ENCODE measurements at places on chromosomes 5 and 9.

DNA sequence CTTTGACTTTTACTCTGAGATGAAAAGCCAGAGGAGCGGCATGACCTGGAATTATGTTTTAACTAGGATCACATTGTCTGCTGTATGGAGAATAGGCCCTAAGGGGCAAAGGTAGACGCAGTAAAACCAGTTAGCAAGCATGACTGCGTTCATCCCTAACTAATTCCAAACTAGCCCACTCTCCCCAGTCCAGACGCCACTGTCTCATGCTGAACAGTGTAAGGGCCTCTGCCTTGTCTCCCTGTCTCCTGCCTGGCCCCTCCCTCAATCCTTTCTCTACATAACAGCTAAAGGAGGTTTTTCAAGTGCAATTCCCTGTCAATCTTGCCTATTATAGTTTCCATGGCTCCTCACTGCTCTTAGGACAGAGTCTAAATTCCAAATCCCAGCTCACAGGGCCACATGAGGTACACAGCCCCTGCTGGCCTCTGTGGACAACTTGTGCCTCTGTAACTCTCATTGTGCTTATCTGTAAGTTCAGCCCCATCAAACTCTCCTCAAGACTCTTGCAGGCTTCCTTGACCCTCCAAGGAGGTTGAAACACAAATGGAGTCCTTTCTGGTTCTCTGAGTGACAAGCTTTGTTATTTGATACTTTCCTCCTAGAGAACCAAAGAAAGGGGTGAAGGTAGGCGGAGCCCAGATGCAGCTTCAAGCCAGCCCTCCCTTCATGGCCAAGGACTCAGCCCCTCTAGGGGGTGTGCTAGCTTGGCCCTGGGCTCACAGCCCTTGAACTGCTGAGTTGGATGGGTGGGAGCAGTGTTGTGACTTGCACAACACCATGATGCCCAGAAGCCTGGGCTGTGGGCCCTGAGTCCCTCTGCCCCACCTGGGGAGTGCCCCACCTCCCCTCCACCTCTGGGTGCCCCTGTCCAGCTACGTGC is 16.0 kb upstream of the SLC22A4 start:
- DNase-seq: no peak

DNA sequence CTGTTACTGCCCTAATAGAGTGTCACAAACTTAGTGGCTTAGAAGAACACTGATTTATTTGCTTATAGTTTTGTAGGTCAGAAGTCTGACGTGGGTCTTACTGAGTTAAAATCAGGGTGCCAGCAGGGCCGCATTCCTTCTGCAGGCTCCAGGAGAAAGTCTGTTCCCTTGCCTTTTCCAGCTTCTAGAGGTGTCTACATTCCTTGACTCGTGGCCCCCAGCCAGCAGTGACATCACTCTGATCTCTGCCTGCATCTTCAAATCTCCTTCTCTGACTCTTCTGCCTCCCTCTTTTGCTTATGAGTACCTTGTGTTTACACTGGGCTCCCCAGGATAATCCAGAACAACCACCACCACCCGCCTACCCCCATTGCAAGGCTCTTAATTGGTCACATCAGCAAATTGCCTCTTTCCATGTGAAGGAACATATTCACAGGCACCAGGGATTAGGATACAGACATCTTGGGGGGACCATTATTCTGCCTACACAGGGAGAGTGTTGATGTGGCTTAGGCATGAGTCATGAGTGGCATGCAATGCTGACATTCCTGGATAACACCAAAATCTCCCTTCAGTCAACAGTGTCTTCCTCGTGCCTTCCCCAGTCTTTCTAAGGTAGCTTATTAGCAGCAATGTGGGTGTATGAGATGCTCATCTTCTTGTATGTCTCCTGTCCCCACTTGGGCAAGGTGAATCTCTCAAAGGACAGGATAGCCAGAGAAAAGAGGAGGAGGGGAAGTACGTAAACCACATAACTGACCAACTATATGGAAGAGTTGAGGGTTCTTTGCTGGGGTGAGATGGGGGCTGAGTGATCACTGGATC is 24.4 kb downstream of the CYFIP2 start:
- DNase-seq: no peak

GRCh38 chr5:30764704-30765103 is 428.8 kb upstream of the CDH6 start:
- no peak for DNase-seq

- DNase-seq: no peak
Observed at GRCh38 chr9:137975936-137976565, 98.5 kb downstream of the CACNA1B start.

DNA sequence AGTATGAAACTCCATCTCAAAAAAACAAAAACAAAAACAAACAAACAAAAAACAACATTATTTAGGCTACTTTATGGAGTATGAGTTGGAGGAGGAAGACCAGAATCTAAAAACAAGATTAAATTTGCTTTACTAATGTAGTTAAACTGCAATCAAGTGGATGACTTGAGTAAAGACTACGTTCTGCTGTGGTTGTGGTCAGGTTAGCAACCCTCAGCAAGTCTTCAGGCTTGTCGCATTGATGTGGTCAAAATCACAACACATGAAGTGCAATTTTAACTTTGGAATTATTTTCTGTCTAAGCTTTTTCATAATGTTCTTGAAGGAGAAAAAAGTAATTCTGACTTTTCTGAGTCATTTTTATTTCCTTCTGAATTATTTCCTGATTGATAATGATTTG is 43.1 kb downstream of the PDE6A start:
- no peak for DNase-seq

DNA sequence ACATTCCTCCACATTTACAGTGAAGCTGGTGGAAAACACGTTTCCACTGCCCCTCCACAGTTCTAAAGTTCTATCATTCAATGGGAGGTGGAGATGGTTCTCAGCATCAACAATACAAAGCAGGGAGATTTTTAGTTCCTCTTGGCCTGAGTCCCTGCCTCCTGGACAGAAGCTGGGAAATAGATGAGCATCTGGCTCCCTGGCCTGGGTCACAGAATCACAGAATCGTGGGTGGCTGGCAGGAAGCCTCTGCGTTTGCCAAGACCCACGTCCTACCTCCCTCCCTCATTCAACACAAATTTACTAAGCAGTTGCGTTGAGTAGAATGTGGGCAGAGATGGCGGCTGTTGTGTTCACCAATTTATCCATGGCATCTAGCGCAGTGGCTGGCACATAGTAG is 5.2 kb upstream of the PPARGC1B start:
- DNase-seq: no peak

- no peak for DNase-seq
Observed at GRCh38 chr9:22229069-22229468, 217.6 kb upstream of the DMRTA1 start.

DNA sequence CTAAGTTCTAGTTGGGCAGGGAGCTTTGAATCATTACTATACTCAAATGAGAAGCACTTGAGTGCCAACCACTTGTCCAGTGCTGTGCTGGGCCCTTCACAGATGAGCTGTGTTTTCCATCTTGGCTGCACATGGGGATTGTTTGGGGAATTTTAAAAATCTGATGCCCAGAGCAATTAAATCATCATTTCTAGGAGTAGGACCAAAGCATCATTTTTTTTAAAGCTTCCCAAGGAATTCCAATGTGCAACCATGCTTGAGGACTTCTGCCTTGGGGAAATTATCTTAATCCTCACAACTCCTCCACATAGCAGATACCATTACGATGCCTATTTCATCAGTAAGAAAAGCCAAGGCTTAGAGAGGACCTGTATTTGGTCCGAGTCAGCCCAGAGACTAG is 131.4 kb downstream of the TMEM174 start:
- DNase-seq: no peak

DNA sequence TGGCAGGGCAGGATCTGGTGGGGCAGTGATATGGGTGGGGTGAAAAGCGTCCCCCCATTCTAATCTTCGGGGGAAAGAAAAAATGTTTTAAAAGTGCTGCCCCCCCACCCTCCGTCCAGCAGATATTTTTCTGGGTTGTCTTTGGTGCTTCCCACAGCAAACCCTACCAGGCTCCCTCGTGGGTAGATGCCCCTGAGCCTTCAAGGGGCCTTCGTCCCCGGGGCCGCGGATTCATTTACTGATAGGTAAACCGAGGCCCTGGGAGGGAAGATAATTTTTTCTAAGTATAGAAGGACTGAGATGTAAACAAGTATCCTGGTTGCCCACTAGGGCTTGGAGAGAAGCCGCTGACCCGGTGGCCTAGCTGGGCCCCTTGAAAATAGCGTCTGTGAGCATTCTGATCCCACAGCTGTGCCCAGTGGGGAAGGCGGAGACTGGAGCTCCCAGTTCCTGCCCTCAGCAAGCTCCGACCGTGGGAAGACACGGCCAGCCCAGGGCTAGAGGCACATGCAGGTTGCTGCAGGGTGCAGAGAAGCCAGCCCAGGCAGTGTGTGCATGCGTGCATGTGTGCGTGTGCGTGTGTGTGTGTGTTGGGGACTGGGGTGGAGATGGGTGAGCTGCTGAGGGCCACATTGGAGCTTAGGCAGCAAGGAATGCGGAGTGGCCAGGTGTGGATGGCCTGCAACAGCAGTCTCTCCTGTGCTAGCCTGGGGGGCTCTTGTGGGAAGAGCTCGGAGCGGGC is 6.0 kb upstream of the RXRA start:
- no peak for DNase-seq

DNA sequence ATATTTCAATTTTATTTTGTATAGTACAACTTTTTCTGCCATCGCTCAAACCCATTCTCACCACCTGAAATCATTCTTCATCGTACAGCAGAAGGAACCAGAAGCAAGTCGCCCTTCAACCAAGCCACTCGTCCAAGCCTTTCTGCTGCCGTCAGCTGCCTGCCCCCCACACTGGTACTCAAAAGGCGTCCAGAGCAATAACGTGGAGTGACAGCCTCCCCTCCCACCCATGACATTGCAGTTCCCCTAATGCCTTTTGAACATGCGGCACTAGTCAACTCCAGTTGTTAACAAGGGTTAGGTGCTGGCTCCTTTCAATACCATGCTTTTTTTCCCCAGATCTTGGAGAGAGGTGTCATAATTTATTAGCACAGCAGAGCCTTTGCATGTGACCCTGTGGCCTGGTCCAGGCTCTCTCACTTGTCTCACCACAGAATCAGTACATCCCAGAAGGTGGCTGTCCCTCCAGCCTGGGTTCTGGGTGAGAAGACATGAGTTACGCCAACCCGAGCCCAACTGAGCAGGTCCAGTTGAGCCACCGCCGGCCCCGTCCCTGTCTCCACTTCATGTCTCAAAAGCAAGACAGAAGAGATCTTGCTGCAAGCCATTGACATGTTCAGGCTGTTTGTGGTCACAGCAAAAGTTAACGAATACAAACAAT is 20.4 kb upstream of the MED10 start:
- DNase-seq: no peak

GRCh38 chr5:119067450-119067849 is 3.4 kb upstream of the DMXL1 start:
- DNase-seq: no peak

GRCh38 chr5:145902421-145902820 is 29.6 kb upstream of the GRXCR2 start:
- DNase-seq: no peak

- DNase-seq: no peak
Observed at GRCh38 chr5:169763376-169764017, 126.4 kb downstream of the DOCK2 start.
